ENCODE measurements at places on chromosomes 11 and 22. TPM values are rescaled to one million over a fixed set of nuclear protein-coding genes. Genes with fewer than 3 reads are reported as not detected.

GRCh38 chr22:38246692-38247091 lies 26.1 kb downstream of the TMEM184B start:
- DNase-seq, result no peak

DNA sequence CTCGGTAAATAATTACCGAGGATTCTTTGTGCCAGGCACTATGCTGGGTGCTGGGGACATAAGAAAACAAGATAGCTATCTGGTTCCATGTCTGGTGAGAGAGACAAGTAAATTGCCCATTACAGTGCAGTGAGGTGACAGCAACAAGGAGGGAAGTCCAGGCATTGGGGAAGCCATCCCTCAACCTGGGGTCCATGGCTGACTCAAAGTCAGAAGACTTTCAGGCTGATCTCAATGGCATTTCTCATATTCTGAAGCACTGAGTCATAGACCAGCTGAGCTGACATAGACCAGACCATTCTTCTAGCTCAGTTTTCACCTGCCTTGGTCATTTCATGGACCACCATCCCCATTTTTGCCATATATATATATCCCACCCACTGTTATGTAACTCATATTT lies 158.8 kb downstream of the TTC17 start:
- DNase-seq, result no peak

DNA sequence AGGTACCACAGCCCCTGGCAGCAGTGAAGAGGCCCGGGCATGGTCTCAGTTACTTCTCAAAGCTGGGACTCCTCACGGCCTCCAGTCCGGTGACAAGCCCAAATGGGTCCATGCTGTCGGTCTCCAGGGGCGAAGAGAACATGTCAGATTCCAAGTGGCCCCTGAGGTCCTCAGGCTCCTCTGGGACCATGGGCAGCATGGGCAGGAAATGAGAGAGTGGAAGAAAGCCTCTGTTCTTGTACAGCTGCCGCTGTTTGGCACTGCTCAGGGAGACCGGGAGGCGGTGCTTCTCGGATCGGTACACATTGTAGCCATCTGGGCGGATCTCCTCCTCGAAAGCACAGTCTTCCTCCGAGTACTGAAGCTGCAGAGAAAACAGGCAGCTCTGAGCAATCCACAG lies 4.6 kb downstream of the FGF19 start:
- no peak for DNase-seq

Gene FGF4
- total RNA-seq, result not detected

Gene CNIH2
- 1.7 TPM for total RNA-seq

Gene MB
- total RNA-seq, result not detected
